Urothelium cell line (cell line): ENCODE measurements at places on chromosomes 5 and 9.
A peak's percentile ranks its signal among the peaks of the same experiment; 100 is the strongest.

DNA sequence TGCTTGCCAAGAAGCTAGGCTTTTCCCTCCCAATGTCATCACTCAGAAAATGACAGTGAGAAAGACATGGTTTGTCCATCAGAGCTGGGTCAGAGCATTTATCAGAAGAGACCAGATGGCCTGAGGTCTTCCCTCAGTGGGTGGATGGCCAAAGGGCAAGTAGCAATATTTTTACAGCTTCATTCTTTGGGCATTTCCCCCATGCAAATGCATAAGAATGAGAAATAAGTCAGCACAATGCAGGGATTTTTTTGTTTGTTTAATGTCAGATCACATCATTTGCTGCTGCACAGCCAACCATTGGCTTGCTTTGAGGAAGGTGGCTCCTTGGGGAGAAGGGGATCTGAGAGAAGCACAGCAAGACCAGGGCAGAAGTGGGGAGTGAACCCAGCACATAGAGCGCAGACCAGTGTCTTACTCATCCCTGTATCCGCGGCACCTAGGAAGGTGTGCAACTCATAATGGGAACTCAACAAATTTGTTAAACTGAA lies 209.6 kb downstream of the SEMA6A start:
- no peak for DNase-seq

GRCh38 chr5:141858079-141858765 lies 20.0 kb downstream of the PCDH1 start:
- DNase-seq, result no peak

- no peak for DNase-seq
These were observed 32.3 kb downstream of the TSC1 start for GRCh38 chr9:132912131-132912530.

DNA sequence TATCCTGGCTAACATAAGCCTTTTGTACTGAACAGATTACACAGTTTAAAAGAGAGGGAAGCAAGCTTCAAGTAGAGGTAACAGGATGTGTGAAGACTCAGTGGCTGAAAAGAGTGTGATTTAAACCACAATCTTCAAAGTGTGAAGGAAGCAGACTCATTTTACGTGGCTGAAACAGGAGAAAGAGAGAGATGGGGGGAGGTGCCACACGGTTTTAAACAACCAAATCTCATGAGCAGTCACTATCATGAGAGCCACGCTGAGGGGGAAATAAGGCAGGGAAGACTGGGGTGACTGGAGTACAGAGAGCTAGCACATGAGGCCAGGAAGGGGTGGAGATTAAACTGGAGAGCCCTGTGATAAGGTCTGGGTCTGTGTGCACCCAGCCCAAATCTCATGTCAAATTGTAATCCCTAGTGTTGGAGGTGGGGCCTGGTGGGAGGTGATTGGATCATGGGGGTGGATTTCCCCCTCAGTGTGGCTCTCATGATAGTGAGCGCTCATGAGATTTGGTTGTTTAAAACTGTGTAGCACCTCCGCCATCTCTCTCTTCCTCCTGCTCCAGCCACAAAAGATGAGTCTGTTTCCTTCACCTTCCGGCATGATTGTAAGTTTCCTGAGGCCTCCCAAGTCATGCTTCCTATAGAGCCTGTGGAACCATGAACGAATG lies 318.6 kb upstream of the CD180 start:
- no peak for DNase-seq

- DNase-seq, result peak; percentile 54
These were observed 674 bp downstream of the TMEM38B start for GRCh38 chr9:105694848-105695581.

- DNase-seq, result no peak
These were observed 73.1 kb downstream of the TMEM232 start for GRCh38 chr5:110653231-110653970.

- DNase-seq, result no peak
These were observed 106.7 kb downstream of the NXNL2 start for GRCh38 chr9:88641456-88642240.

- DNase-seq, result no peak
These were observed 38.4 kb upstream of the CLPTM1L start for GRCh38 chr5:1383344-1383743.

DNA sequence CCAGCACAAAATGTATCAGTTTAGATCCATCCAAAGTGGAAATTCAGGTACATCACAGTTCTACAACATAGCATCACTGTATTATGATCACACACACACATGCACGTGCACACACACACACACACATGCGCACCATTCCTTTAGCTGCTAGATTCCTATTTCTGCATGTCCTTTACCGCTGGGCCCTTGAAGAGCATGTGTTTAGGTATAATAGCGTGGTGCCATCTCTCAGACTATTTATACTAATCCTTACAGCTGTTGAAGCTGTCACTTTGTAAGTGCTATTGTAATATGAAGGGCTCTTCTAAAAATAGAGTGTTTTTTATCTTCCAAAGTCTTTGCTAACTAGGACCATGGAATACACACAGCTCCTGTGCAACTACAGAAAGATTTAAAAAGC lies 308.8 kb upstream of the TRPC7 start:
- DNase-seq, result no peak

DNA sequence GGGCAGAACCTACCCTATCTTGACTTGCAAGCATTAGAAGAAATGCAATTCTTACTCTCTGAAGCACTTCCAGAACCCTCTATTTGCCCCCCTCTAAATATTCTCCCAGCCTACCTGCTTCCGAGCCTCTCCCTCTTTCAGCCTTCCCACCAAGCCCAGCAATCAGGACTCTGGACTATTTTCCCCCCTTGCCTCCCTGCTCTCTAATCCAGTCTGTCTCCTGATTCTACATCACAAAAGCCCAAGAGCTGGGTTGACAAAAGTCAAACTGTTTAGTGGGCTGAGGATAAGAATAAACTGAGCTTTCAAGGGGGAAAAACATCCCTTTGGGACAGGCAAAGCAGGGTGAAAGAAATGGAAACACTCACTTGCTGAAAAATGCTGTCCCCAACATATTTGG lies 123.2 kb upstream of the KIF2A start:
- DNase-seq, result no peak

GRCh38 chr9:136437839-136438547 lies 1.7 kb downstream of the INPP5E start:
- no peak for DNase-seq

GRCh38 chr5:157559301-157559700 lies 16.3 kb downstream of the ADAM19 start:
- peak; percentile 30 for DNase-seq

GRCh38 chr5:2810644-2811043 lies 59.2 kb upstream of the IRX2 start:
- no peak for DNase-seq

DNA sequence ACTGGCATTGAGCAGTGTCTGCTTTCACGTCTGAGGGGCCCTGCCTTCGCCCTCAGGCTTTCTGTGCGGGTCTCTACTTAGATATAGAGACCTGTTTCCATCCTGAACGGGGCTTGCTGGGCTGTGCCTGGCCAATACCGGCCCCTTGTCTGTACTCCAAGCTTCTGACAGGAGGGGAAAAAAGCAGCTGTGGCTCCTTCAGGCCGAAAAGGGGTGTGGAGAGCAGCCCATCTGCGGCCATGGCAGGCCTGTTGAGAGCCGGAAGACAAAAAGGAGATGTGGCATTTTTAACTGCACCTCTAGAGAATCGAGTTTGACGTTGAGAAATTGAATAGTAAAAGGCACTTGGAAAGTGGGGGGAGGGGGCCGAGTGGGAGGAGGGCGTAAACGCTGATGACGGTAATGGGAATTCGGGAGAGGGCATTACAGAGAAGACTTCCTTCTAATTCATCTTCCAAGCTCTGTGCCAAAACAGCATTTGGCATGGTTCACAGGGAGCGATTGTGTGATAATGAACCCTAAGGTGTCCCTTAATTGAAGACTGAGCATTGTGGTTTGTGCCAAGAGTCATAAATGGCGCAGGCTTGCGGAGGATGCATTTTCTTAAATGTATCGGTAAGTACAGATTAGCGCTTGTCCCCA lies 25.1 kb upstream of the PRDM12 start:
- DNase-seq, result no peak

DNA sequence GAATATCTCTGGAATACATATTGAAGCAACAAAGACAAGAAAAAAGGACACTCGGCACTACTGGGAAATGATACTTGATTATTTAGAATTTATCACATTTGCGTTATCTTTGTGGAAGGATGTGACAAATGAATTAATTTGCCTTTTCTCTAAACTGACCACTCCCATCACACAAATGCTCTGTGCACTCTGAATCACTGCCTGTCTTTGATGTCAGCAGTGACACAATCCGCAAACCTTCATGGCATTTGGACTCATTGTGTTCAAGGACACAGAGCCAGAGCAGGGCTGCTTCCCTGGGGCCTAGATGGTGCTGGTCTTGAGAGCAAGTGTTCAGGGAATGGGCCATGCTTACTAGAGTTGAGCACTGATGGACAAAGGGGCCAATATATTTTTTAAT lies 4.9 kb upstream of the KIF4B start:
- no peak for DNase-seq

DNA sequence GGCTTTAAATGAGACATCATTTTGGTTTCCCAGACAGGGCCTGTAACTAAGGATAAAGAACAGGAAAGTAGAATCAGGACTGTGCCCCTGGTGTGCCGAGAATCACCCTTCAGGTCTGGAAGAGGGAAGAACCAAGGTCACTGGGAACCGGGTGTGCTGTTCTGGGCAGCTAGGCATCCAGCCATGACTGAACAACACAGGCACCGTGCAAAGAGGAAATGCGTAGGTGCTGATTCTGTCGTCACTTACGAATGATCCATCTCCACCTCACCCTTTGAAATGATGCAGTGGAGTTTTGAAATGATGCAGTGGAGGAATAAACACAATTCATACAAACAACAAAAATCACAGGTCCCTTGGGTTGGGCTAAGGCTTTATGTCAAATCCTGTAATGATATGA lies 64.4 kb downstream of the MAP1B start:
- DNase-seq, result no peak

DNA sequence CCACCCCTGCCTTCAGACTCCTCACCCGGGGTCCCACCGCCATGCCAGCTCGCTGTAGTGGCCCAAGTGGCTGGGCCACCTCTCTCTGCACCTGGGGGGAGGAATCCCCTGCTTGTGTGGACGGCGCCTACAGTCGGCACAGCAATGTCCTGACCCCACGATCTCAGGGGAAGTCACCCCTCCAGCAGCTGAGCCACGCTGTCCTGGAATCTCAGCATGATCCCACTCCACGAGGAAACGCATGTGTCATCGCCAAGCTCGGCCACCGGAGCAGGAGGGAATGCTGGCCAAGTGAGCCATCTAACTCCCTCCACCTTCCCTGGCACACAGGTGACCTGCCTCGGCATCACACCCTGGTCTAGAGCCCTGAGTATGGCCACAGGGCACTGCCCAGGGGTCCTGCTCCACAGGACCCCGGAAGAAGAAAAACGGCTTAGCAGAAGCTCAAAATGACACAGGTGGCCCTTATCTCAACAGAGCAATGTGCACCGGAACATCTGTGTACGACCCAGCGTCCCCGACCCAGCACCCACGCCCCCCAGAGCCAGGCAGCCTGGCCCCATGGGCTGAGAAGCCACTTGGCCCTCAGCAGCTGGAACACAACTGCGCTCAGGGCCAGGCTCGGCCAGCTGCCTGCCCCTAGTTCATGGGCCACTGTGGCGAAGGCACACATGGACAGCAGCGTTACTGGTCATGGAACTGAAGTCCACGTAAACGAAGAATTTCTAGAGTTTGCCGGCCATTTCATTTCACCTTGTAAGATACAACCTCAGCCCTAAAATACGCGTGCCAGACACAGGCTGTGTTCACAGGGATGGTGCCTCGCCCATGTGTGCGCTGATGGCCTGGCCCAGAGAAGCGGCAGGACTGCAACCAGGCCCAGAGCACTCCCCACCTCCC lies 23.4 kb upstream of the CAMSAP1 start:
- no peak for DNase-seq

DNA sequence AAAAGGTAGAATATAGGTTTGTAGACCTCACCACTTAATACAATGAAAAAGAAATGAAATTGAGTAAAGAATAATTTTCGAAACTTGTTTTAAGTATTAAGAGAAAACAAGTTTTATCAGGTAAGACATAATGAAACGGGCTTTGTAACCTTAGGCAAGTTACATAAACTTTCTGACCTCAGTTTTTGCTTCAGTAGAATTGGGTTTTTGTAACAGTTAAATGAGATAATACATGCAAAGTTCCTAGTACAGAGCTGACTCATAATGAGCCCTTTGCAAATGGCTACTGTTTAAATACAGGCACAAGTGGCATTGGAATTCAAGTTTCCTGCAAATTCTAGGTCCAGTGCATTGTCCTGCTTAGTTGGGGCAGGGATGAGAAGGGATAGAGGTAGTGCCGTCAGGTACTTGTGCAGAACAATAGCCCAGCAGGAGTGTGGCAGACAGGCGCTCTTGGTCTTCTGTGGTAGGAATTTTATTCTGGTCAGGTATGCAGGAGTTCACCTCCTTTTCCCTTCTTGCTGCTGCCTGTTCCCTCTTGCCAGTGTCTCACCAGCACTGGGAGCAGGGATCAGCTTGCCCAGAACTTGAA lies 203.8 kb downstream of the PBX3 start:
- DNase-seq, result no peak

DNA sequence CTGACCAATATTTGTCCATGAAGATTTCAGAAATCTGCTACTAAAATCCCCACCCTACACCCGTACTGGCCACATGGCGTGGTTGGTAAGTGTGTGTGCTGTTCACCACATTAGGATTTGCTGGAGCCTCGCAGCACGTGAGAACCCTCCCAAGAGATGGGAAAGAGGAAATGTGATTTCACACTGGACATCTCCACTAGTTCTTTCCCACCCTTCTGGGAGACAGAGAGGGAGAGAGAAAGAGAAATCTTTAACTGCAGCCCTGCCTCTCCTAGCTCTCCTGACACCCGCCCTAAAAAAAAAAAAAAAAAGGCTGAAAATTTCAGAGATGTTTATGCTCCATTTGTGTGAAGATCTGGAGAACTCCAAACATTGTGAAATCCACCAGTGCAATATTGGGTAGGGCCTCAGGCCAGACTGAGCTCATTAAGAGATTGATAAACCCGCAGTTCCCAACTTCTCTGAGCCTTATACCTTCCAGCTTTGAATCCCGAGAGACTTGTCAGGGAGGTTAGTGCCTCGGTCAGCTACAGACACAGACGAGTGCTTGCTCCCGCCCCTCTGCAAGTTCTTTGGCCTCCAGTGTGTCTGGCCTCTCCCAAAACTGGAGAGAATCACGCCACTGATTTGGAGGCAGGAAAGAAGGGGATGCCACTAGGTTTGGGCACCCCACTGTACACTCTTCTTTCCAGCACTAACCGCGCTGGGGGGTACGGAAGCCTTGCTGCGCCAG lies 1.9 kb downstream of the SPRY4 start:
- no peak for DNase-seq

- DNase-seq, result no peak
These were observed 161.9 kb upstream of the GAS1 start for GRCh38 chr9:87109231-87109631.

- DNase-seq, result no peak
These were observed 574 bp downstream of the SLC35A4 start for GRCh38 chr5:140565024-140565779.

DNA sequence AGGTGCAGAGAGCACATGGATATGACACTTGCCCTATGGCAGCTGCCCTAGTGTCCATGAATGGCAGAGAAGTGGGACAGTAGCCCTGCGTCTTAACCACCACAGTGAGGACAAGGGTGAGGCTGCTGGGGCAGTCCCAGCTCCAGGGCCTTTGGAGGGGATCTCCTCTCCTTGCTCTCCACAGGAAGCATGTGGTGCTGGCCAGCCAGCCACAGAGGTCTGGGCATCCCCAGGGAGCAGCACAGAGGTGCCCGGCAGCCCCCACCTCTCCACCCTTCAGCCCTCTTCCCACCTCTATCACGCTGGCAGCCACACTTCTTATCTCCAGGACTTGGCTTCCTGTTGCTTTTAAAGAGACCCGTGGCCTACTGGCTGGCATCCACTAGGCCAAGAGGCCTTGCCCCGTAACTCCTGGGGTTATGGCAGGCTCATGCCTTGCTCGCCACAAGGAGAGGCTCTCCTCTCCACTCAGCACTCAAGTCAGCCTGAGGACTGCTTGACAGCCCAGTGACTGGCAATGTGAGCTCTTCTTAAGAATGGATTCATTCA lies 21.9 kb downstream of the CSF2 start:
- no peak for DNase-seq
